Astrocyte of the spinal cord (primary cell): ENCODE measurements at places on chromosomes 1 and 21.

DNA sequence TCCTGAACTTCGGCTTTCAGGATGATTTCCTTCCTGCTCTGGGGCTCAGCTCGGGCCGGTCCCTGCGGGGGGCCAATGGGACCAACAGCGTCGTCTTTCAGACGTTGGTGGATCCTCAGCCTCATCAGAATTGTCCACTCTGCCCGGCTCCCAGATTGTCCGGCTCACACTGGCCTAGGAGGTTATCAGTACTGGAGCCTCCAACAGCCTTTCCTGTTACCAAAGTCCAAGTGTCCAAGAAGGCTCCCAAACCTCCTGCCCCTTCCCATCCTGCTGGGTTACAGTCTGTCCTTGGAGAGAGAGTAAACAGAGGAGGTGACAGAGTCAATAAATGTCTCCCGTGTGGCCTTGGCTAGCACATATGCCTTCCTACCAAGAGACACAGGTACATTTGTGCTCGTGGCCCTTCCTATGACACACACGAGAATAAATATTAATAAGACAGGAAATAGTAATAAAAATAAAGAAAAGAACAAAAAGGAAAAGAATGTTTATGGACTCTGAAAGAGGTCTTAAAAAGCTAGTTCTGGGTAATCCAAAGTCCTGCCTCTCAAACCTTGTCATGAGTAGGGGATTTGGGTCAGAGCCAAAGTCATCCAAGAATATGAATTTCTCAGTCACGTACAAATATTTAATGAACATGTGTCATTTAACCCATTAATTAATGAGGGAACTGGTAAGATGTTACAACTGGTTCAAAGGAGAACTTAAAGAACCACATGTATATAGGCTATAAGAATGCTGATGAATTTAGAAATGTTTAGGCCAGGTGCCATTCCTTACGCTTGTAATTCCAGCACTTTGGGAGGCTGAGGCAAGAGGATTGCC, 80.8 kb upstream of the SLC2A1 start:
- DNase-seq: no peak

GRCh38 chr1:21935891-21936365, 1.2 kb downstream of the HSPG2 start:
- no peak for DNase-seq

- DNase-seq: no peak
Measured at GRCh38 chr1:207987164-207987563, 76.2 kb upstream of the CD34 start.

DNA sequence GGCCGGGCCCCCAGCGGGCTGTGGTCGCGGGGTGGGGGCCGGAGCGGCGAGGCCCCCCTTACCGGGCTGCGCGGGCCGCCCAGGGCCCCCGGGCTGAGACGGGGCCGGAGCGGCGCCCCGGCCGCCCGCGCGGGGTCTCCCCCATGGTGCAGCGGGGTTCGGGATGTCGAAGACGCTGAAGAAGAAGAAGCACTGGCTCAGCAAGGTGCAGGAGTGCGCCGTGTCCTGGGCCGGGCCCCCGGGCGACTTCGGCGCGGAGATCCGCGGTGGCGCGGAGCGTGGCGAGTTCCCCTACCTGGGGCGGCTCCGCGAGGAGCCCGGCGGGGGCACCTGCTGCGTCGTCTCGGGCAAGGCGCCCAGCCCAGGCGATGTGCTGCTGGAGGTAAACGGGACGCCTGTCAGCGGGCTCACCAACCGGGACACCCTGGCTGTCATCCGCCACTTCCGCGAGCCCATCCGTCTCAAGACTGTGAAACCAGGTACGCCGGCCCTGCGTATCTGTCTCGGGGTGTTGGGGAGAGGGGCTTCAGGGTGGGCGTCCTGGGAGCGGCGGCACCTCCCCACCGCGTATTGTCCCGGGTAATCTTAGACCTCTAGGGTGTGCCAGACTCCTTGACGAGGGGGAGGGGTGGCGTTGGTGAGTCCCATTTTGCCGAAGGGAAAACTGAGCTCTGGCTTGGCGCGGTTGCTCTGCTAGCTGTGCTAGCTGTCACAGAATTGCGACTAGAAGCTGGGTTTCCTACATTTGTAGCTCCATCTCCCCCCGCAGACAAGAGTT, 745 bp downstream of the MAGI3 start:
- no peak for DNase-seq

DNA sequence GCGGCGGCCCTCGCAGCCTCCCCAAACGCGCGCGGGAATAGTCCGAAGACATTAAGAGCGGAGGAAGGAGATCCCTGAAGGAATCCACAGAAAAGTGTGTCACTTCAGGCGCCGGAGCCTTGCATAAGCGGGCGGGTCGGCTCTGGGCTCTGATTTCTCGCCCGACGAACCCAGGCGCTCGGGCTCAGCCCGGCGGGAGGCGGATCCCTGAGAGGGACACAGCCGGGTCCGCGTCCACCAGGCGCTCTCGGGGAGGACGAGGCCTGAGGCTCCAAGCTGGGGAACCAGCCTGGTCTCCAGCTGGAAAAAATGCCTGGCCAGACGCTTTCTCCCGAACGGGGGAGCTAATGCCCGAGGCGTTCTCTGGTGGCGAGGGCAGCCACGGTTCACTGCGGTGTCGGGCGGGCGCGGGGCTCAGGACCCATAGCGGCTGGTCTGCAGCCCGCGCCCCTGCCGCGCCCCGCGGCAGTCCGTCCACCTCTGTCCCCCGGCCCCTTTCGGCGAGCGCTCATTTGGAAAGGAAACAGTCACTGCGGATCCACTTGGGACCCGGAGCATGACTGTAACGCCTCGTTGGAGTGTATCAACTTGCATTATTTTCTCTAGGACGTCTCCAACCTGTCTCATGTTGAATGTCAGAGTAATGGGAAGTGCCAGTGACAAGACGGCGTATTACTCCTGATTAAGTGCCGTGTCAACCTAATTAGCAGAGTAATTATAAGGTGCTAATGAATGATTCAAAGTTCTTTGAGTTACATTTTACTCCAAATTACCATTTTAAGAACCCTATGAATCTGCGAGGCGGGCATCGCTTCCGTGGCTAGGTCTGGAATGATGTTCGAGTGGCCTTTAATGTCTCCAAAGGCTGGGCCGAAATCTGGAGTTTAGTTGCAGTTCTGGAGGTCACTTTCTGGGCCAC, 1.6 kb upstream of the BARHL2 start:
- no peak for DNase-seq

DNA sequence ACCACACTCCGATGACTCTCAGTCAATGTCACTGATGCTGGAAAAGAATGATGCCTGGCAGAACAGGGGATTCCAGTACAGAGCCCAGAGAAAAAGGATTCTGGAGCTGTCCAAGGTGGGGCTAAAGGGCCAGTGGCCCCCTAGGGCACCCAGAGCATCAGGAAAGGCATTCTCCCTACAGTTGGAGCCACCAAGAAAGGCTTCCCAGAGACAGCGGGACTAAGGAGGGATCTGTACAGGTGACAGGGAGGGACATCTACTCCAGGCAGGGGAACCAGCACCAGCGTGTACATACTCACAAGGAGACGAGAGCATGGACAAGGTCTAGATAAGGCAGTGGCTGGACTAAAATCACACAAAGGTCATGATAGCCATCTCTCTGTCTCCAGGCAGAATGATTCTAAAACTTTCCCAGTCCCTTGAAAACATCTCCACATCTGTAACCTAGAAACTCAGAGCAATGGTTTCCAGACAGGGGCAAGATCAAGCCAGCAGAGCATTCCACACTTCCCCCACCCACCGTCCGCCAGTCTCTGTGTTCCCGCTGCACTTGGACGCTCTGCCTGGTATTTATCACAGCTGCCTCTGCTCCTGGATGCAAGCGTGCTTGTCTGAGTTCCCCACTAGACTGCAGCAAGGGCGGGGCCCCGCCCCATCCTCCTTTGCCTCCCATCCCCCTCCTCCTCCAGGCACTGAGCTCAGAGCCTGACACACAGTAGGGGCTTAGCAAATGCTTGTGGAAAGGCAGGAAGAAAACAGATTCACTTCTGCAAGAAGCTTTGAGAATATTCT, 111.6 kb upstream of the ZC3H12A start:
- no peak for DNase-seq

DNA sequence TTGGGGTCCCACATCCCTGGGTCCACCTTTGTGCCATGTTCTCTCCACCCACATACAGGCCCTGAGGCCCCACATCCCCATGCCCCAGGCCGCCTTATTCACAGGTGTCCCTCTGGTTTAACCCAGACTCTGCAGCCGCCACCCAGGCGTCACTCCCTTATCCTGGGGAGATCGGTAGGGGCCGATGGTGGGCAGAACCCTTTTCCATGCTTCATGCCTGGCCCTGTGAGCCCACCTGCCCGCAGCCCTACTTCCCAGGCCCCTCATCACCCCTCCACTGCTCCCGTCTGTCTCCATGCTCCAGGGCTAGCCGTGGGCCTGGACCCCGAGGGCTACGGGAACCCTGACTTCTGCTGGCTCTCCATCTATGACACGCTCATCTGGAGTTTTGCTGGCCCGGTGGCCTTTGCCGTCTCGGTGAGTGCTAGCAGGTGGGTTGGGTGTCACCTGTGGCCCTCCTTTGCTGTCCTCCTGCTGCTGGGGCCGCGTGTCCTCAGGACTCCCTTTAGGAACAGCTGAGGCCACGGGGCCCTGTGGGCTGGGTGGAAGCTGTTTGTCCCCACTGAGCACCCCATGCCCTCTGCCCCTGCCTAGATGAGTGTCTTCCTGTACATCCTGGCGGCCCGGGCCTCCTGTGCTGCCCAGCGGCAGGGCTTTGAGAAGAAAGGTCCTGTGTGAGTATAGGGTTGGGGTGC, 12.2 kb downstream of the PSRC1 start:
- DNase-seq: no peak
